Pons (tissue), 1 donor: ENCODE measurements at places on chromosomes 2 and 18.

DNA sequence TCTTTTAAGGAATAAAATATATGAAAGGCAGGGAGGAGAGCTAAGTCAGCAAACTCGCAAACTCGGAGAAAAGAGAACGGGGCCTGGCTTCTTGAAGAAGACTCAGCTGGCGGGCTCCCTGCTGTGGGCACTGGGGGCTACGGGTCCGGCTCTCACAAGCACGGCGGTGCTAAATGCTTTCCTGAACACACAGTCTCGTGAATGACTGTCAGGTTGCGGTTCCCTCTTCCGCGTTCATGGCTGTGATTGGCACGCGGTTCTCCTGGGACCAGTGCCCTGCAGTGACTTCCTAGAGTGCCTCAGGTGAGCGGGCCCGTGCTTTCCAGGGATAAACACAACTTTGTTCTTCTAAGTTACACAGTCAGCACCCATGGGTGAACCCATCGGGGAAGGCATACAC, 208.4 kb downstream of the HDAC4 start:
- DNase-seq: no peak

GRCh38 chr18:68060871-68061270, 544.4 kb upstream of the DSEL start:
- no peak for DNase-seq

DNA sequence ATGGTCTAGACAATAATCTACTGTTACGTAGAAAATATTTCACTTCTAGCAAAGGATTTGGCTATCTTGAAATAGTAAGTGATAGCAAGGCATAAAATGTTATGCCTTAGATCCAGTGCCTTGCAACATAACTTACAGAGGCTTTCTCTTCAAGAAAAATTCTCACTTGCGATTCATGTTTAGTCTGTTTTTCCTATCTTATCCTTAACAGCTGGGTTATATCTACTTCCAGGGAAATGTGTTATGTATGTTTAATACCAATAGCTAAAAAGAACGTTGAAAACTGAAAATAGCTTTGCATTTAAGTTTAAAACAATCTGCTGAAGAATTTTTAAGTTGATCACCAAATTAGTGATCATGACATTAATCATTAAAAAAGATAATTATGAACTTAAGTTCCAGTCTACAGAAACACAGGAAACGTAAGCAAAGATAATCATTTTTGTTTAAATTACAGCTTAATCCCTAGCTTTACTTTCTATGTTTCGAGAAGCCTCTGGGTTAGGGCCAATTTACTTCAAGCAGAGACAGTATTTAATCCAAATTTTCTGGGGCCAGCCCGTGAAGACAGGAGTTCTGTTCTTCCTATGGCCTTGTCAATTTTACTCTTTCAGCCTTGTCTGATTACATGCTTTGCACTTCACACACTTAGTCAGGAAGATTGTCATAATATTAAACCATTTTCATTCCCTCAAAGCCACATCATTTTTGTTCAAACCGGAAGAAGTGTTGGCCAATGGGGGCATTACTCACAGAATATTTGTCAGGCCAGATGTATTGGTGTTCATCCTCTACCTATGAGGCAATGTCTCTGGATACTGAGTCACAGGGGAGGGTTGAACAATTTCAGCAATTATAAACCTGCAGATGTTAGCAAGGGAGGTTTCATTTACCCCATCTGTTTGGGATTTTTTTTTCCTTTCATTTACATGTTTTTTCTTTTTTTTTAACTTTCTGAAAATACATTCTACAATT, 1132.9 kb upstream of the ZEB2 start:
- no peak for DNase-seq

GRCh38 chr2:177478029-177478428, 85.5 kb downstream of the AGPS start:
- no peak for DNase-seq

DNA sequence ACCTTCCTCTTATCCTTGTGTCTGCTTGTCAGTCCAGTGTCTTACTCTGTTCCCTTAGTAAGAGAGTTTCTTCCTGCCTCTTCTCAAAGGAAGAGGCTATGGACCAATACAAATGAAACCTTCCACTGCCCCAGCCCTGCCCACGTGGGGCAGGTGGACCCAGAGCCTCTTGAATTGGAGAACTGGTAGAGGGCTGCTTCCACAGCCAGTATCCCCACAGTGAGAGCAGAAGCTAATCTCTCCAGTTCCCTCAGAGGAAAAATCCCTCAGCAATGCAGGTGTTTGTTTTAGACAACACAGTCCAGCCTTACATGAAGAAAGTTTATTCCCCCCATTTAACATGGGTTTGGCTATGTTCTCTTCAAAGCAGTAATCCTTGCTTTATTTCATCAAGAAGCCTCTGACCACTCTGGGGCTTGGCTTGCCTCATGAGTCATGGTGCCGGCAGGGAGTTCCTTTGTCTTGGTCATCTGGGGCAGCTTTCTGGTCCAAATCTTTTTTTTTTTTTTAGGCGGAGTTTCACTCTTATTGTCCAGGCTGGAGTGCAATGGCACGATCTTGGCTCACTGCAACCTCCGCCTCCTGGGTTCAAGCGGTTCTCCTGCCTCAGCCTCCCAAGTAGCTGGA, 6.5 kb upstream of the CYBRD1 start:
- DNase-seq: no peak

DNA sequence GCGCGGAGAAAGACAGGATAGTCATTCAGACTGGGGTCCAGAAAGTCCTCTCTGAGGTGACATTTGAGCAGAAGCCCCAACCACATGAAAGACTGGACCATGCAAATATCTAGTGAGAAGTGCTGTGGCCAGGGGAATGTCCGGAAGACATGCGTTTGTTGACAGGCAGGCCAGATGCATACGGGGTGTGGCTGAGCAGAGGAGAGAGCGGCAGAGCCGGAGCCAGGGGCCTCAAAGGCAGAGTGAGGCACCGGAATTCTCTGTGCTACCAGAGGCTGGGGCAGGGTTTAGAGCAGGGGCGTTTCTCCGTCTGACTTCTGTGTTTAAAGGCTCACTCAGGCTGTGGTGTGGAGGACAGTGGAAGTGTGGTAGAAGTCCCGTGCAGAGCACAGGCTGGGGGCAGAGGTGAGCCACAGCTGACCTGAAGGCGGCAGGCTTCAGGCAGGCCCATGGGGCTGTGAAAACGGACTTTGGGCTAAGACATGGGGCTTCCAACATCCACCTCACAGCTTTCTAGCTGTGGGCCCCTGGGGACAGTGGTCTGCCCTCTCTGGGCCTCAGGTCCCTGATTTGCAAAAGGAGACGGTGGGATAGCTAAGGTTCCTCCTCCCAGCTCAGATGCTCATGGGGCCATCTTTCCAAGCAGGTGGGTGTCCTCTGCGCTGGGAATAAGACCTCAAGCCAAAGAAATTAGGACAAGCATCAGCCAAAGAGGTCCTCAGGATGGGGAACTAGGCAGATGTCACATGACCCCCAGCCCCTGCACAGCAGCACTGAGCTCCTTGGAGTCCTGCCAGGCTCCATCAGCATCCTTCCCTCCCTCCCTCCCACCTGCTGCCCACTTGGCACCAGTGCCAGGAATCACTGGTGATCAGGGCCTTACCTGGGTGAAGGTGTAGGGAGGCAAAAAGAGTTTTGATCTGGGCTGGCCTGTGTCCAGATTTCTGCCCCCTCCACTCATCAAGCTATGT, 11.2 kb downstream of the RUFY4 start:
- no peak for DNase-seq

GRCh38 chr2:230068016-230068650, 591 bp downstream of the SLC16A14 start:
- DNase-seq: peak; percentile 12

GRCh38 chr2:151971301-151972051, 127.4 kb downstream of the CACNB4 start:
- DNase-seq: no peak

- DNase-seq: no peak
Observed at GRCh38 chr2:42938671-42939370, 146.4 kb upstream of the HAAO start.

DNA sequence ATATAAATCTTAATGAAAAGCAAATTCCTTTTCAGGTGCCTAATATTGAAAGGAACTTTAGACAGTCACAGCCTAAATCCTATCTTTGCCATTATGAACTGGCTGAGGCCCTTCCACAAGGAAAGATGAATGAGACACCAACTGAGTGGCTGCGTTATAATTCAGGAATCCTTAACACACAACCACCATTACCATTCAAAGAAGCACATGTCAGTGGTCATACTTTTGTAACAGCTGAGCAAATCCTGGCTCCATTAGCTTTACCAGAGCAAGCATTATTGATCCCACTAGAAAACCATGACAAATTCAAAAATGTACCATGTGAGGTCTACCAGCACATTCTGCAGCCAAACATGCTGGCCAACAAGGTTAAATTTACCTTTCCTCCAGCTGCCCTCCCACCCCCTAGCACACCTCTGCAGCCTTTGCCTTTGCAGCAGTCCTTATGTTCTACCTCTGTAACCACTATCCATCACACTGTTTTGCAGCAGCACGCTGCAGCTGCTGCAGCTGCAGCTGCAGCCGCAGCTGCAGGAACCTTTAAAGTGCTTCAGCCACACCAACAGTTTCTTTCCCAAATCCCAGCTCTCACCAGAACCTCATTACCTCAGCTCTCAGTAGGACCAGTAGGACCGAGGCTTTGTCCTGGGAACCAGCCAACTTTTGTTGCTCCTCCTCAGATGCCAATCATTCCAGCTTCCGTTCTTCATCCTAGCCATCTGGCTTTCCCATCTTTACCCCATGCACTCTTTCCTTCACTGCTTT, 340.1 kb downstream of the ZNF804A start:
- DNase-seq: no peak

DNA sequence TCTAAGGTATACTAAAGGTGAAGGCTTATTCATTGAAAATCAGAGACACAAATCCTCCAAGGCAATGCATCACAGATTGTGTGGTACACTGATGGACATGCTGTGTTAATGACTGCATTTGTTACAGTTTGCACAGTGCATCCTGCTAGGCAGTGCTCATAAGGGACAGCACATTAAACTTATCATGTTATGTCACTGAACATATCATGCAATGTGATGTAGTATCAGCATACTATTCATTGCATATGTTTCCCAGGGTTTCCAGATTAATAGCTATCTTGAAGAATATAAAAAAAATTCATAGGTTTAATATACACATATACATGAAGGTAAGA, 225.3 kb downstream of the NCKAP5 start:
- no peak for DNase-seq

DNA sequence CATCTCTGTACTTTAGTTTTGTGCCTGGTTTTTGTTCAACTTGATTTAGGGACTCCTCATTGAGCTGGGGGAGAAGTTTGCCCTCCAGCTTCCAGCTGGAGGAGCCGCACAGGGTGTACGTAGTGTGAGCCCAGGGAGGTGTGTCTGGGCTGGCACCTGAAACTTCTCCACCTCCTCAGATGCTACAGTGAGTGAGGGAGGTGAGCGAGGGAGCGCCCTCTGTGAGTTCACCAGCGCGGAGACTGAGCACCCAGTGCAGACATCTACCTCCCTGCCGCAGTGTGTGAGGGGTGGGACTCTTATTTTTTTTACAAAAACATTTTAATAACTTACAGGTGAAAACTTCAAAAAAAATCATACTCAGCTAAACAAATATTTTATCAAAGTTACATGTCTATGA, 204.2 kb upstream of the HS6ST1 start:
- no peak for DNase-seq

DNA sequence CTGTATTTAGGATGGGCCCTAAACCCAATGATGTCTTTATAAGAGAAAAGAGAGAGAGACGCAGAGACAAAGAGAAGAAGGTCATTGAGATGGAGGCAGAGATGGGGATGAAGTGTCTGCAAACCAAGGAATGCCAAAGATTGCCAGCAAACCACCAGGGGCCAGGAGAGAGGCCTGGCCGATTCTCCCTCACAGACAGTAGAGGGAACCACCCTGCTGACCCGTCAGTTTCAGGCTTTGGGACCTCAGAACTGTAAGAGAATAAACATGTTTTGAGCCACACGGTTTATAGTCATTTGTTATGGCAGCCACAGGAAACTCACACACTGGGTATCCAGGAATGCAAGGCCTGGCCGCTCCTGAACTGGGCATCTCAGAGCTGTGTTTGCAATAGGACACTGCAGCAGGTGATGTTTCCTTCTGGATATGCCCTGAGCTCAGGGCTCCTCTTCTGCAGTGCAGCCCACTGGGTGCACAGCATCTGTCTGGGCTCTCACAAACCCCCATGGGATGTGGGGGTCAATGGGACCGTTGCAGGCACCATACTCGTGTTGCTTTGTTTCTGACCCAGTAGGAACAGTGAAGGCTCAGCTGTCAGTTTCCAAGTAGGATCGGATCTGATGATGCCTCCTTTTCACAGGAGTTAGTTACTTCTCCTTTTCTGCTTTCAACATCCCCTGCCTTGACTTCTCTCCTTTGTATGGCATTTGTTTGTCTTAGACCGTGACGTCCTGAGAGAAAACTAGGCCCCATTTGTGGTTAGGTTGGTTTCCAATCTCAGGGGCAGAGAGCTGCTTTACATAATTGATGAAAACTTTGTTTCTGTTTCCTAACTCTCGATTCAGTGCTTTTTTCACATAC, 20.8 kb downstream of the PTPN18 start:
- DNase-seq: no peak

DNA sequence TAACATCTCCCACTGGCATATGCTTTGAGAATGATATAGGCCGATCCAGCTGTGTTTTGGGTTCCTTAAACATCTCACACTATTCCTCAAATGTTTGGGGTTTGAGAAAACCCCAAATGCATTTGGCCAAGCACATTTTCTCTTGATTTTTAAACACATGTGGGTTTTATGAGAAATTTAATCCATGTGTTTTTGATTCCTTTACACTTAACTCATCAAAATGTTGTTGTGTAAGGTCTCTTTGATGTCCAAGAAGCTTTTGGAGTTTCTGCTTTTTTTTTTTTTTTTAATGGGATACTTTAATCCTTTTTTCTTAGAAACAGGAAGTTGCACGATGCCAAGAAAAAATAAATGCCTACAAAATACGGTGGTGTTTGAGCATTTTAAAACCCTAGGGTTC, 339.8 kb upstream of the TCF4 start:
- no peak for DNase-seq

GRCh38 chr2:223837287-223838061, at the start of gene AP1S3:
TSS of gene AP1S3 (minus strand) at chr2:223837582. CDS start at chr2:223837450, 132 bp downstream.
- no peak for DNase-seq

DNA sequence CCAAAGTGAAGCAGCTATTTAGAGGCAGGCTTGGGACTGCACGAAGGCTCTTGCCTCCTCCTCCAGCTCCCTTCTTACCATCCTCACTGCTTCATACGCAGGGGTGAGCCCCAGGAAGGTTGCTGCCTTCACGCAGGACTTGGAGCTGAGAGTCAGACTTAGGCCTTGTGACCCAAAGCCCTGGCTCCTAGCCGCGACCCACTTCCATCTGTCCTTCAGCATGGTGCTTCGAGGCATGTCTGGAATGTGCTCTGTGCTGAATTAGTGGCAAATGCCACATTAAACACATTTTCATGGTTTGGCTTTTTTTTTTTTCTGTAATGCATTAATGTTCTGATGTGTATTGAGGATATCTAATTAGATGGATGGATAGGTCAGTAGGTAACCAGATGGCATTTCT, 37.5 kb downstream of the ITGB1BP1 start:
- no peak for DNase-seq

GRCh38 chr18:47175898-47176575, at the start of gene IER3IP1:
TSS of gene IER3IP1 (minus strand) at chr18:47176364. CDS start at chr18:47176277, 87 bp downstream.
- peak; percentile 91 for DNase-seq

GRCh38 chr2:38416296-38417036, 39.4 kb upstream of the ATL2 start:
- DNase-seq: no peak
